Stimulated activated CD8-positive, alpha-beta memory T cell treated with anti-CD3 and anti-CD28 coated beads, Interleukin-15, amount 100 ng/mL, for 4 hours (primary cell): ENCODE measurements at places on chromosomes 4 and X.

- no peak for DNase-seq
These were observed 9.2 kb upstream of the ATP6AP2 start for GRCh38 chrX:40571600-40571999.

DNA sequence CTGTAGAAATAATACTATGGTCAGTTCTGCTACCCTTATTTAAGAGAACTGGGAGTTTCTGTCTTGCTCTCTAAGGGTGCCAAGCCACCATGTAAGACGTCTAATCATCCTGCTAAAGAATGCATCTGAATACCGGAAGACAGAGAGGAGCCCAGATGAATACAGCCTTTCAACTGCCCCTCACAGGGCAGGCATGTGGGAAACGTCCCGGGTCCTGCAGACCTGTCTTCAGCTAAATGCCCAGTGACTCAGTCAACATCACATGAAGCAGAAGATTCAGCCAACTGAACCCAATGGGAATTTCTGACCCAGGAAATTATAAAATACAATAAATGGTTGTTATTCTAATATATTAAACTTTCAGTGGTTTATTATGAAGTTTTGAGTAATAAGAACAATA lies 2141.0 kb upstream of the AGA start:
- DNase-seq: no peak

- DNase-seq: no peak
These were observed 91.5 kb downstream of the ELOVL6 start for GRCh38 chr4:110106931-110107296.

DNA sequence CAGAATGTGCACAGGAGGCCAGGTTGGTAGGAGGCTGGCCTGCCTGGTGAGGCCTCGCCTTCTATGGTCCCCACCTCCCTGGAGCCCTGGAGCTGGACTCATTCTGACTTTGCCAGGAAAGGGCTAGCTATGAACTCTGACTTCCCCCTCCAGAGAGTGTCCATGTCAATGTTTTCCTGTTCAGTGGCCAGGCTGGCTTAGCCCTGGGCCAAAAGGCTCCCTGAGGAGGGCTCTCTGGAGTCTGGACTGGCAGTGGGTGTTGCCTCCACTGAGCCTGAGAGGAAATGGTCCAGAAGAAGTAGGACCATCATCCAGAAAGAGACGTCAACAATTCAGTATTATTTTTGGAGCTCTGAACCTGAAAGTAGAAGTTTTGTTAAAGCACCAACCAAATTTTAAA lies 178.7 kb downstream of the CHIC2 start:
- DNase-seq: no peak

DNA sequence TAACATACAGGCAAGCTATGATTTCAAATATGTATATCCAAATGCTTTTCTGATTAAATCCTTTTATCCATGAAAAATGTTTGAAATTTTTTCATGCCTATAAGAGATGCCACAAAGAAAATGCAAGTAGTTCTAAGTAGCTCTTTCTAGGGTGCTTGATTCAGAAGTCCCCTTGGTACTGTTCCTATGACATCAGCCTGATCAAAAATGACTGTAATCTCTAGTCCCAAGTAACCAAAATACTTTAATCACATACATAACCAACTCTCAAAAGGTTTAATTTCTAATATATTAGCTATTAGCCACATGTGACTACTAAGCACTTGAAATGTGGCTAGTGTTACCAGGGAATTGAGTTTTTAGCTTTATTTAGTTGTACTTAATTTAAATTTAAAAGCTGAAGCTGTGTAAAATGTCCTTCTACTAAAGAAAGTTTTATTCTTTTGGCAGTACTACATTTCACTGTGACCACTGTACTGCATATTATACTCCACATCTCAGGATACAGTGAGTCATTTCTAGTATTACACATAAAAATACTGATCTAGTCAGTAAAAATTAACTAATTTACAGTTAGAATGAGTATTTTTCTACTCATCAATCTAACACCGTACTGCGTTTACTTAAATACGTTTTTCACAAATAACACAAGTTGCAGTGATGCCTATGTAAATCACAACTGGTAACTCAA lies 33.9 kb downstream of the FBXW7 start:
- no peak for DNase-seq

DNA sequence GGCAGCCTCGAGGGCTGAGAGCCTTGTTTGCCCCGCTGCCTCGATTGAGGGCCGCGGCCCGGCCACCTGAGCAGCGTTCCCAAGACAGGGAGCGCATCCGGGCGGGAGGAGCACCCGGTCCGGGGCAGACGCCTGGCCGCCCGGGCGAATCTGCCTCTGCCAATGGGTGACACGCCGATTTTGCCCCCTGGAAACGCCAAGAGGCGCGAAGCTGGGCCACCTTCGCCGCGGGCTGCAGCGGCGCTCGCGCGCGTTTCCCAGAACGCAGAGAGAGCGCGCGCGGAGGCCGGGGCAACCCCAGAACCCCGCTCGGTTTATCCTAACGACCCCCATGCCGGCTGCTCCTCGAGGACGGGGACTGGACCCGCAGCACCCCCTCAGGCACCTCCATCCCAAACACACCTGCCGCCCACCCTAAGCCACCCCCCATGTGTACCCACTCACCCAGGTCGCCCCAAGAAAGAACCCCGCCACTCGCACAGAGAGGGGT lies 575 bp downstream of the MAP7D2 start:
- no peak for DNase-seq

DNA sequence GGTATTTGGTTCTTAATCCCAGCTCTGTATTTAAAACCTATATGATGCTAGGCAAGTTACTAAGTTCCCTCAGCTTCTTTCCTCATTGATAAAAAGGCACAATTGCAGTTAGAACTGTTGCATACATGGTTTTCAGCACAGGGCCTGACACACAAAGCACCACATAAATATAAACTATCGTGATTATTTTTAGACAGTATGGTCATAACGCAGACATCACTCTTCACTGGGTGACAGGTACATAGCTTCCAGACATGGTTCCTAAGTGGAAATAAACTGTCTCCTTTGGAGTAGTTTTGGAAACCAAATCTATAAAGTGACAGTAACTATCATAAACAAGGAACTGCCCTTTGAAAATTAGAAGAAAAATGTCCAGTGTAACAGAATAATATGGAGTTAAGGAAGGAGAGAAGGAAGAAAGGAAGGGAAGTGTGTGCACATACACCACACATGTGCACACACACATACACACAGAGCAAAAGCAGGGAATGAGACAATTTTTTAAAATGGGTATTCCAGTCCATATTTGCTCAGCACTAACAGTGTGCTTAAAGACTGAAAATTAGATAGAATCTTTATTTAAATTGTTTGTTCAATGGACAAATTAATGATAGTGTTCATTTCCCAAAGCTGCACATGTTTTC lies 12.5 kb upstream of the G3BP2 start:
- DNase-seq: no peak

DNA sequence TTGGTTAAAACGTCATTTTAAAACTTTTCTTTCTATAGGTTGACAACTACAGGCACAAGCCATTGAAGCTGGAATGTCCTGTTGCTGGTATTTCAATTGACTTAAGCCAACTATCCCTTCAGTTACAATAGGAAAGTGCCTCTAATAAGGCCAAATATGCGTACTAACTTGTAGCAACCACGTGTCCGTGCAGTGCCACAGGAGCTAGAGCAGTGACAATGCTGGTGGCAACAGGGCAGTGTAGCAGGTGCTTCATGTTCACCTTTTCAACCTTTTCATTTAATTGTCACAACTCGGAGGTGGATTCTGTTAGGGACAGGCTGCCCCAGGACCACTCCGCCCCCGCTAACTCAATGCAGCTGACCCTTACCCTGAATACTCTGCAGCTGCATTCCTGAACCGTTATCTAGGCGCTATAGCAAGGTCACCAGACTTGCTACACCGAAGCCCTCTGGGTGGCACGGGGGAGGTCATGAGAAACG lies 37.7 kb downstream of the ERVMER34-1 start:
- DNase-seq: no peak

DNA sequence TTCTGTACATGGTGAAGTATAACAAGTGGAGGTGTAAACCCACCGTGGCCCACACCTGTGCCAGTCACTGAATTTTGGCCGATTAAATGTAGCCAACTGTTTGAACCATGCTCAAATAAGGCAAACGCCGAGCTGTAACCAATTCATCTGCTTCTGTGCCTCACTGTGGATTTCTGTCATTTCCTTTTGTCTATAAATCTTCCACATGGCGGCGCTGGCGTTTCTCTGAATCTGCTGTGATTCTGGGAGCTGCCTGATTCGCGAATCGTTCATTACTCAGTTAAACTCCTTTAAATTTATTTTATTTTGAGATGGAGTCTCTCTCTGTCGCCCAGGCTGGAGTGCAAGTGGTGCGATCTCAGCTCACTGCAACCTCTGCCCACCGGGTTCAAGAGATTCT lies 19.2 kb downstream of the SUPT20HL2 start:
- no peak for DNase-seq

- no peak for DNase-seq
These were observed 27.8 kb upstream of the RNF128 start for GRCh38 chrX:106698693-106699092.

- DNase-seq: peak; percentile 67
These were observed 10.3 kb downstream of the ATP5ME start for GRCh38 chr4:663438-664428.

DNA sequence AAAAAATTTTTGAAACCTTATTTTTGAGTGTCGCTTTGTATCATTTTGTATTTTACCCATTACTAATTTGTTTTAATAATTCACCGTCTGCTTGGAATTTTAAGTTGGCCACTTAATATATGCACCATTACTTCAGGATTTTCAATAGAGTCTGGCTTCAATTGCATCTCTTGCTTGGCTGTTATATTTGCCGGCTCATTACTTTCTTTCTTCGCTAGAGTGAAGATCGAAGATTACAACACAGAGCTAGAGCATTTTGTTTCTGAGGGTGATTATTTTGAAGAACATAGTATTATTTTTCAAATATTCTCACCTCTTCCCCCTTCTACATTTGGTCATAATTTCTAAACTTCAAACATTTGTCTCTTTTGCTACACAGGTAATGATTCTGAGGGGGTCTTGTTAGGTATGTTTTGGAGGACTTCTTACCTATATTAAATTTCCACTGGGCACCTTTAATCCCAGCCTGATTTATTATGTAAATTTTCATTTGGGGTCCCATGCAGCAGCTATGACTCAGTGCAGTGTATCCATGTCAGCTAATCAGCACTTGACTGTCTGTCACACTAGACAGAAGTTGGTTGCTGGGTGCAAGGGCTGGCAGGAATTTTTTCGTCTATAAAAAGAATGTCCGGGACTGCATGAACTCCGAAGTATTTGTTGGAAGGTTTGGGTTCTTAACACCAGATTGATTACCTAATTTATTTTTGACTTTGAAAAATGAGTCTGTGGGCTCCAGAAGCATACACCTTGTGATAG lies 18.6 kb downstream of the TBC1D1 start:
- no peak for DNase-seq

DNA sequence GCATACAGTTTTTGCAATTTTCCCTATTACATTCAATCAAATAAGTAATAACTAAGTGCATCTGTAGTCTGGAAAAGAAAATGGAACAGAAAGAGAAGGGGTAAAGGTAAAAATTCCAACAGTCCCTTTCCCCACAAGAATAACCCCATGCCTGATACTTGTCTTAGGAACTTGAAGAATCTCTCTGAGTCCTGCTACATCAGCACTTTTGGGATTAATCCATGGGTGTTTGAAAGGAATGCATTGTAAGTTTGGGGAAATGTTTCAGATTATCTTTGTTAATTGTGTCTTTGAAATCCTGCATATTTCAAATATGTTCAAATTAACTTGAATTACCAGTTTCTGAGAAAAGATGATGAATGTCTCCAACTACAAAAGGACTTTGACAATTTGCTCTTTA lies 667.3 kb upstream of the PRKX start:
- DNase-seq: no peak

DNA sequence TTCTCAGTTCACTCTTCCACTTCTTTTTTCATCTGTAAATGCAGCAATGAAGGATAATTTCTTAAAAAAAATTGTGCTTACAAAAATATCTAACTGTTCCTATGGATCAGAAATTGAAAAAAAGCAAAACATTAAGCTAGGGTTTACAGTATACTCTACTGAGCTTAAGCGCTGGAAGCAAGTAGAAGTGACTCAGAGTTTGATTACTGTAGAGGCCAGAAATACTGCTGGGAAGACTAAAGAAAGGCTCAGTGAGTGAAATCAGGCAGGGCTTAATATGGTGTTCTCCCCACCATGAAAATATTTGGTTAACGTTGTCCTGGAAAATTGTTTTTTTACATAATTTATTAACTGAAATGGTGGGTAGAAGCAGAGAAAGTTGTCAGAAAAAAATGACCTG lies 1061.8 kb upstream of the GRIA3 start:
- DNase-seq: no peak

- no peak for DNase-seq
These were observed 69.4 kb downstream of the NSG1 start for GRCh38 chr4:4456351-4456750.

DNA sequence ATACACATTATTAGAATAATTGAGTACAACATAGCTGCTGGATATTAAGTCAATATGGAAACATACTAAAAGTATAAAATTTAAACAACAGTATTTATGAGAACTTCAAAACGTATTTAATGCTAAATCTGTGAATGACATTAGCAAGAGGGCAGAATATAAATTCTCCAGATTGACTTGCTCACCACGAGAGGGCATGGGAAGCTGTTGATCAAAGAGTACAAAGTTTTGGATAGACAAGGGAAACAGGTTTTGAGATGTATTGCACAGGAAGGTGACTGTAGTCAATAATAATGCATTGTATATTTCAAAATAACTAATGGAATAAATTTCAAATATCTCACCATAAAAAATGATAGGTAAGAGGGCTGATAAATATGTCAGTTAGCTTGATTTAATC lies 768.2 kb downstream of the CENPC start:
- no peak for DNase-seq

- DNase-seq: no peak
These were observed 218.7 kb upstream of the PPARGC1A start for GRCh38 chr4:24108567-24108966.

GRCh38 chrX:5113128-5113527 lies 1115.5 kb downstream of the NLGN4X start:
- DNase-seq: no peak

DNA sequence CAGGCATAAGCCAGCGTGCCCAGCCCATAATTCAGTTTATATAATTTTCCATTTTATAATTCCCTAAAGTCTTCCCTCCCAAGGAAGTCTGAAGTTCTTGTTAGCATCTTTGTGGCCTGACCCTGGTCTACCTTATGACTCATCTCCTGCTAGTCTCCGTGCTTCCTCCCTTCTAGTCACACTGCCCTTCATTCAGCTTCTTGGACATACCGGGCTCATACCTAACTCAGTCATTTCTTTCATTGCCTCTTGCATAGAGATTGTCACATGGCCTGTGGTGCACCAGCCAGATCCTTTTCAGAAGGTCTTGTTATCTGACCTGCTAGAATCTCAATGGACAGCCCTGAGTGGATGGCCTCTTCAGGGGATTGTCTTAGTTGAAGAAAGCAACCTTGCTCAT lies 22.8 kb upstream of the MAML3 start:
- no peak for DNase-seq

GRCh38 chr4:8843597-8843996 lies 28.0 kb downstream of the HMX1 start:
- DNase-seq: no peak

DNA sequence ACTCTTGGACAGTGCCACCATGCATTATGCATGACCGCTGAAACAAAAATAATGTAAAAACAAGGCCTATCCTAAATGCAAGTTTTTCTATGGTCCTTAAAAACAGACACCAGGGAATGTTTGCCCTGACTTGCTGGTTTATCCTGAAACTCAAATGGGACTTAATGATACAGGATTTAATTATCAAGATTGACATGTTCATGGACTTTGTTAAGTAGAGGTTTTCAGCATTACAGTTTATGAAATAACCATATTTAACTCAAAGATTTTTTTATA lies 1.3 kb downstream of the NFKB1 start:
- no peak for DNase-seq

GRCh38 chr4:38310446-38311043 lies 350.3 kb downstream of the PTTG2 start:
- DNase-seq: peak; percentile 54
